ENCODE measurements at places on chromosomes 3 and 15. TPM values are rescaled to one million over a fixed set of nuclear protein-coding genes. Genes with fewer than 3 reads are reported as not detected.
A peak's percentile ranks its signal among the peaks of the same experiment; 100 is the strongest.

DNA sequence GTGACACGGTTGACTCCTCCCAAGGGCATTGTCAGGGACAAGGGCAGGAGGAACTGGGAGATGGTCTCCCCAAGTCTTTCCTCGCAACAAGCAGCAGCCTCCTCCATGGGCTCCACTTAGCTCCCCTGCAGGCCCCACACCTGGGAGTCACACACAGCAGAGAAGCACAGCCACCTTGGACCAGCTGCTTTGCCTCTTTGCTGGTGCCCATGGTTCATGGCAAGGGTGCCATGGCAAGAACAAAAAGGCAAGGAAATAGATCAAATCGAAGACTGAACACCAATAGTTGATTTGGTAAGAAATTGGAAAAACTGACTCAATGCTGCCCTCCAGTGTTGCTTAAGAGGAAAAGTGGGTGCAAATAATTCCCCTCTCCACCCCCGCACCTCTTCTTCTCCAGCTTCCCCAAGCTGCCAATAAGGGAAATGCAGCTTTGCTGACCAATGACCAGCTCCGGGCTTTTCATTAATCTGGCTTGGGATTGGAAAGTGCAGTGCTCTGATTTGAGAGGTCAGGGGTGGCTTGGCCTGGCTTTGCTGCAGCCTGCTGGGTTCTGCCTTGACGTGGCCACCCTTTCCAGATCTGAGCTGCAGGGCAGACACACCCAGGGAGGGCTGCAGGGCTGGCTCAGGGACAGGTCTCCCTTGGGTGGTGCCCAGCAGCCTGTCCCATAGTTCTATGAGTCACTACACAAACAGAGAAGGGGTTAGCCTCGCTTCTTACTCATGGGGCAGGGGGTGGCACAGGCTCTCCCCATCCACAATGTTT is 162.0 kb downstream of the KLF13 start:
- DNase-seq = peak; percentile 77

GRCh38 chr15:69317392-69317841 is 18.7 kb downstream of the PAQR5 start:
- DNase-seq = no peak

- DNase-seq = peak; percentile 78
Measured at GRCh38 chr3:9947025-9947995, 4.9 kb downstream of the PRRT3 start.

GRCh38 chr3:152379415-152380042 is 110.8 kb downstream of the MBNL1 start:
- DNase-seq = no peak

- no peak for DNase-seq
Measured at GRCh38 chr3:129014148-129014547, 13.0 kb downstream of the EFCC1 start.

- DNase-seq = no peak
Measured at GRCh38 chr3:179655236-179655635, 2.4 kb downstream of the USP13 start.

DNA sequence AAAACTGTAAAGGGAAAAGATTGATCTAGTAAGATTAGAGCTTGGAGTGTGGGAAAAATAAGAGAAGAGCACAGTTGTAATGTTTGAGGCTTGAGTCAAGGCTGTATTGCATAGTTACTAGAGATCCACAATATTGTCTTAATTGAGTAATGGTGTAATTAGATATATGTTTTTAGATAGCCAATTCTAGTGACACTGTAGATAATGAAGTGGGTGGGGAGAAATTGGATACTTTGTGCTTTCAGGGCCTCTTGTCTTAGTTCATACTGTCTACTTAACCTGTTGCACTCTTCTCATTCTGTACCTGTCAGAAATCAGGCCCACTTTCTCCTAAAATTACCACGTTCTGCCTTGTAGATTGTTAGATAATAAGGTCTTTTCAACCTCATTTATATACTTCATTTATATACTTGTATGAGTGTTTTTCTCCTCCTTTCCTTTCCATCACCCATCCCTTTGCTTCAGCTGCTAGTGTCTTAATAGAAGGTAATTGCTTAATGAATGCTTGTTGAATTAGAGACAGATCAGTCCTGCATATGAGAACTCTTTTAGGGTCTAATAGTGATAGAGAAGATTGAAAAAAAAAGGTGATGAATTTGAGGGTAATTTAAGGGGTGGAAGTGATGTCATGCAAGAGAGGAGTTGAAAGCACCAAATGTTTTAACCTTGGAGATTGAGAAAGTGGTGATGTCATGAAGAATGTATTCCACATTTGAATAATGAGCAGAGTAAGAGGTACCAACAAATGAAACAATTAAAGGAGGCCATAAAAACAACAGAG is 32.0 kb downstream of the PIK3CA start:
- DNase-seq = no peak

Gene MCTP2
- total RNA-seq = 1.2 TPM

Gene MKRN3
- 18.3 TPM for total RNA-seq

Data from frontal cortex (tissue), 4 donors.